ENCODE measurements at places on chromosomes 1 and 21. TPM values are rescaled to one million over a fixed set of nuclear protein-coding genes. Genes with fewer than 3 reads are reported as not detected.

DNA sequence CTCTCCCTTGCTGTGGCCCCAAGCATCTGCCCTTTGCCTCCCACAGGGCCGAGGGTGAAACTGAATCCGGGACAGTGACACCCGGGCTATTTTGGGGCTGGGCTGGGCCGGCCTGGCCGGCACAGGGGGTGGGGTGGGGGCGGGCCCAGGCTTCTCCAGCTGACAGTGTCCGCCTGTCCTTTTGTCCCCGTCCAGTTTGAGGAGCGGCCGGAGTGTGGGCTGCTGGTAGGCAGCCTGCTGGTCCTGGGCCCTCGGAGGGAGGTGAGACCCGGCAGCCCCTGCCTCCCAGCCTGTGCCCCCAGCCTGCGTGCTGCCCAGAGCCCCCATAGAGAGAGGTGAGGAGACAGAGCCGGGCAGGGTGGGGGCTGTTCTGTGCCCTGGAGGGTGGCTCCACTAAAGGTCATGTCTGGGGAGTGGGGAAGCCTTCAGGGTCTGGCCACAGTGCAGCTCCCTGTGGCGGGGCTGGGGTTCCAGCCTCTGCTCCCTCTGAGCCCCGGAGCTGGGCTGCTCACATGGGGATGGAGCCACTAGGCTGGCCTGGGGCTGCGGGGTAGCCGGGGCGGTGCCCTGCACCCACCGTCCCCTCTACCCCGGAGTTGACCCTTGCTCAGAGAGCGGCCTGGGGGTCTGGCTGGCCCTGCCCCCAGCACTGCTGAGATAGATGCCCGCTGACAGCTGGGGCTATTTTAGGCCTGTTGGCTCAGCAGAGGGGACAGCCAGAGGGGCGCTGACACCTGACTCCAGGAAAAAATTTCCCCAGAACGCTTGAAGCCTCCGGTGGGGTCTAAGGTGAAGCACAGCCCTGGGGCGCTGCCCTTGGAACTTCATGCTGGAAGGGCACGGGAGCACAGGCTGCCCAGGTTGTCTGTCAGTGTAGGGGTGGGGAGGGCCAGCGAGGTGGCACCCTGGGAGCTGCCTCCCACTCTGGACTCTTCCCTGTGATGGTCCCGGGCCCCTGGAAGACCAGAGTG is at the start of gene OBSCN:
OBSCN (plus strand) TSS at position 194 of the 971 bp plus-strand sequence. CDS start 3,740 bp downstream, outside the sequence.
- DNase-seq, result no peak

- DNase-seq, result no peak
These were observed 97.7 kb downstream of the PGBD5 start for GRCh38 chr1:230328342-230329015.

- no peak for DNase-seq
These were observed 261.5 kb downstream of the NFIA start for GRCh38 chr1:61343734-61344420.

Gene INAVA
- 31.7 TPM for polyA plus RNA-seq

DNA sequence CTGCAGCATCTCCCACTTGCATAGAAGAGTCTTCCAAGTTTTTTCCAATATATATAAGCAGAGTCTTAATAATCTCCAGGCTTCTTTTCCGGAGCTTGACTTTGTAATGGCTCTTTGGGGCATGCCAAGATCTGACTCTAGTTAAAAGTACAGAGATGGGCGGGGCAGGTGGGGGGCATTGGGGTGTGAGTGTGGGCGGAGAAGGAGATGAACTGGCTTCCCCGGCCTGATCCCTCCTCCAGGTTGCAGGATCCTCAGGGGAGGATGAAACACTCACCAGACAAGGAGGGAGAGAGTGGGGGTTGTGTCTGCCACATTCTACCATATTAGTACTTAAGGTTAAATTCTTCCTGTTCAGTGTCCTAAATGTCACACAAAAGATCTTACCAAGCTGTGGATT is 23.0 kb downstream of the S100A10 start:
- DNase-seq, result no peak

DNA sequence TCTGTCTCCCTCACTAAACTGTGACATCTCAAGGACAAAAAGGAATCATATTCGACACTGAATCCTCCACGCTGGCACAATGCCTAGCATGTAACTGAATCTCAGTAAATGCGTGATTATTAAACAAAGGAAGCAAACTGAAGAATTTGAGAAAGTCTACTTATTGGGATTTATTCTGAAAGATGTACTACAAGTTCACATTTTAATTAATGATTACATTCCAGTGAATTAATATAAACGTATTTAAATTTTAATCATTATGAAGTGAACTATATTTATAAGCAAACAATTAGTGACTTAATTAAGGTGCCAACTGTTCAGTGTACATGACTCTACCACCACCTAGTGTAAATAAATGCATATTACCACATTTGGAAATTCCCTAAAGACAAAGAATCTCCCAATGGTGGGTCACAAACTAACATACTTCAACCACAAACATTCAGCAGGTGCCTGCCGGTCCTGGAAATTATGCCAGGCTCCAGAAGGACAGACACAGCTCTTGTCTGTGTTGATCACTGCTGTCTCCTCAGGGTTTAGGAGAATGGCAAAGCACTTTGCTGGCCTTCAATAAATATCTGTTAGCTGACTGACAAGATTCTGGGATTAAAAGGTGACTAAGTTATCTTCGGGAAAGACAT is 56.3 kb downstream of the SMYD3 start:
- no peak for DNase-seq

DNA sequence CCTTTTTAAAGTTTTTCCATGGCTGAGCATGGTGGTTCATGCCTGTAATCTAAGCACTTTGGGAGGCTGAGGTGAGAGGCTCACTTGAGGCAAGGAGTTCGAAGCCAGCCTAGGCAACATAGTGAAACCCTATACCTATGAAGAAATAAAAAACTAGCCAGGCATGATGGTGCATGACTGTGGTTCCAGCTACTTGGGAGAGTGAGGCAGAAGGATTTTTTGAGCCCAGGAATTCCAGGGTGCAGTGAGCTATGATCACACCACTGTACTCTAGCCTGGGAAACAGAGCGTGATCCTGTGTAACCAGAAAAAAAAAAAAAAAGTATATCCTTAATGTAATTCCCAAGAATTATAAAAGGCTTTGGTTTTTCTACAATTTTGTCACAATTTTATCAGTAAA is 17.4 kb downstream of the DEPDC1 start:
- DNase-seq, result no peak

Gene APOBEC4
- polyA plus RNA-seq, result not detected

DNA sequence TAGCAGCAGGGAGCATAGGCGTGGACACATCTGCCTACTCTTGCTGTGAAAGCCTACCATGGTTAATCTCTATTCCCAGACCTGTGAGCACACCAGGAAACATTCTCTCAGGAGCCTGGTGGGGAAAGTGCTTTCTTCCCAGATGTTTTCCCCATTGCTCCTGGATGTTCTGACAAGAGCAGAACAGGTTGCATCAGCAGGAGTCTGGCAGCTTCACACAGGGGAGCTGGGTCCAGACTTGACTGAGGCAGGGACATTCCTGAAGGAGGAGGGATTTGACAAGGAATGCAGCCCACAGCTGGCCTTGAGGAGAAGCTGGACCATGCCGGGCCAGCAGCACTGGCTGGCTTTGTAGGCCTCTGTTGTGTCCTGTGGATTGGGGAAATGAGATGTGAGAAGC is 21.0 kb upstream of the ARTN start:
- no peak for DNase-seq

DNA sequence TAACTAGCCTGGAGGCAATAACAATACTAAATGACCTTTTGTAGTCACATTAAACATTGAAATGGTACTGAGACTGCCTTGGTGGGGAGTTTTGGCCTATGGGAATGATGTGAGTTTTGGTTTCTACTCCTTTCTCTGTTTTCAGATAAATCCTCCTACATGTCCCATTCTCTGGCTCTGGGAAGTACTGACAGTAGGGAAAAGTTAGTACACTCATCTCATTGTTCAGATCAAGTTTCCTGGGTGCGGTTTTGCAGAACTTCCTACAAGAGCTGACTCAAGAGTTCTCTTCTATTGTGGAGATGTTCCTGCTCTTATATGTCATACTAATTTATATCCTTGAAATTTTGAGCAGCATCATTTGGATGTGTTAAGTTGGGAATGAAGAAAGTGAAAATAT is 74.2 kb upstream of the MACF1 start:
- DNase-seq, result no peak

GRCh38 chr1:201006450-201006849 is 17.1 kb downstream of the KIF21B start:
- DNase-seq, result no peak

- DNase-seq, result no peak
These were observed 2.3 kb upstream of the EPS8L3 start for GRCh38 chr1:109765896-109766615.

Gene CYP4Z1
- polyA plus RNA-seq, result 0.66 TPM

Gene LCA5L
- polyA plus RNA-seq, result 5.6 TPM

Gene CACNA1S
- 0.32 TPM for polyA plus RNA-seq

Gene CFAP74
- polyA plus RNA-seq, result 0.59 TPM

Gene CLDN19
- 121 TPM for polyA plus RNA-seq

Gene PLA2G2C
- polyA plus RNA-seq, result not detected

- no peak for DNase-seq
These were observed 47.6 kb upstream of the ABCG1 start for GRCh38 chr21:42171091-42172053.

GRCh38 chr1:217456261-217456660 is 174.6 kb downstream of the GPATCH2 start:
- no peak for DNase-seq

Gene C8A
- polyA plus RNA-seq, result 0.06 TPM

- no peak for DNase-seq
These were observed 16.8 kb upstream of the BRINP3 start for GRCh38 chr1:190494451-190494850.

Gene CNST
- 19.1 TPM for polyA plus RNA-seq

DNA sequence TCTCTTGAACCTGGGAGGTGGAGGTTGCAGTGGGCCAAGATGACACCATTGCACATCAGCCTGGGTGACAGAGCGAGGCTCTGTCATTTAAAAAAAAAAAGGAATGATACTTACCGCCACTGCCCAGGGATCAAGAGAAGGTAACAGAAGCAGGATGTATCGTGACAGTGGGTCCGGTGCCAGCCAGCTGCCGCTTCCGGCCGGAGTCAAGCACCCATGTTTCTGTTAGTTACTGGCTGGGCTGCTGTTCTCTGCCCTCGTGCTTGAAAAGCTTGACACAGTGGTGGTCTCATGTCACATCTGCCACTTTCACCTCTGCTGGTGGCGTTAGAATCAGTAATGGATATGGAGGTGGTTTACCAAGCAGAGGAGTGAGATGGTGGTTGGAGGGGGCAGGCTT is 21.0 kb downstream of the IFNGR2 start:
- no peak for DNase-seq

DNA sequence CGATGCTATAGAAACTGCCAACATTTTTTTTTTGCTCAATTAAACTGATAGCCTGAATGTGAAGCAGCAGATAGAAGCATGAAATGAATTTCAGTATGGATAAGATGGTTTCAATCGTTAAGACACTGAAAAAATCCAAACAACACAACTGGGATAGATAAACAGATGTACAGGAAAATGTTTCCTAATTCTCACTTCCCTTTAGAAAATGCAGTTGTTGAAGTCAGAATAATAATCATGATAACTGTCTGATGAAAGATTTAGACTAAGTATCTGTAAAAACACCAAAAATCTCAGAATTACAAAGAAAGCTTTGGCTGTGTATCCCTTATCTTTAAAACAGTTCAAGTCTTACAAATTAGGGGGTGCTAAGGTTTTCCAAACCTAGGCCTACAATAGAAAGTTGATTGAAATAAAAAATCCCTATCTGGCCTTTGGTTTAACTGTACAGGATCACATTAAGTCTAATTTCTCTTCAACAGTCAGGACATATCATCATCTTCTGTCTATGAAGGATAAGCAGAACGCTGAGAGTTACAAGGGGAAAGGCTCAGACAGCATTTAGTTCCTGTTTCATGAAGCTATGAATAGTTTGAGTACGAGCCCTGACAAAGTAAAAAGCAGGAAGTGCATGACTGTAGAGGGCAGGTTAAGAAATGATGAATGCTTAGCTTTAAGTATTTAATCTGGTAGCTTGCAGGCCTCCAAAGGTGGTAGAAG is 203.2 kb downstream of the APP start:
- no peak for DNase-seq

DNA sequence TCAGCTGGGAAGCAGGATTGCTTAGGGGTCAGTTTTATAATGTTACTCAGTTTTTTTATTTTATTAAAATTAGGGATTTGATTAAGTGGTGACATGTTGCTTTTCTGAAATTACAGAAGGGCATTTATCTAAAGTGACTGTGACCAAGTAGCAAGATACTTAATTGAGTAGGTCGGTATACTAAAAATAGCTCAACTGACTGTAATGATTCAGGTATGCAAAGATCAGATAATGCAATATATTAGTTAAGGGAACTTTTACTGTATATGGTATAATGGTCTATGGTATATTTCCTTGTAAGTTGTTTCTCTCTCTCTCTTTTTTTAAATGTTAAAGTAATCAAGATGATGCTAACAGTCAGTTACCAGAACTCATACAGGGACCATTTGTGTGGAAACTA is 26.2 kb downstream of the RLF start:
- DNase-seq, result no peak

Gene CD84
- polyA plus RNA-seq, result 0.71 TPM

DNA sequence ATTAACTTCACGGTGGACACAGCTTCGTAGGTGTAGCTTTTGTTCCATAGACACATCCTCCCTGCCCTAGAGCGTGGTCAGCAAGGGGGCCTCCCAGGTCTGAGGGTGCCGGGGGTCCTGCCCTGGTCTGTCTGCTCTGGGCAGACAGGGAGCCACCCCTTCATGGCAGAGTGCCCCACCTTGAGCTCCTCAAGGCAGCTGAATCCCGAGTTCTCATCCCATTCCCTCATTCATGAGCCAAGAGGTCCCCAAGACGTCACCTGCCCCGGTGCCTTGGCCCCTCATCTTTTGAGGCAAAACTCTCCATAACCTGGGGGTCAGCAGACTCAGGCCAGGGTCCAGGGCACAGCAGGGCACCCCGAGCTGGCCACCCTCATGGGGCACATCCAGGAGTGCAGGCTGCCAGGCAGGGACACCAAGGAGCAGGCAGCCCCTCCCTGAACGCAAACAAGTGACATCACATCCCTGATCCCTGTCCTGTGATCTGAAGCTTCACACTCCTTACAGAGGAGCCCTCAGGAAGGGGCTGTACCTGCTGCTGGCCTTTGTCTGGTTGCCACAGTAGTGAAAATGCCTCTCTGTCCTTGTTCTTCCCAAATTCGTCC is 23.3 kb downstream of the UBASH3A start:
- no peak for DNase-seq

DNA sequence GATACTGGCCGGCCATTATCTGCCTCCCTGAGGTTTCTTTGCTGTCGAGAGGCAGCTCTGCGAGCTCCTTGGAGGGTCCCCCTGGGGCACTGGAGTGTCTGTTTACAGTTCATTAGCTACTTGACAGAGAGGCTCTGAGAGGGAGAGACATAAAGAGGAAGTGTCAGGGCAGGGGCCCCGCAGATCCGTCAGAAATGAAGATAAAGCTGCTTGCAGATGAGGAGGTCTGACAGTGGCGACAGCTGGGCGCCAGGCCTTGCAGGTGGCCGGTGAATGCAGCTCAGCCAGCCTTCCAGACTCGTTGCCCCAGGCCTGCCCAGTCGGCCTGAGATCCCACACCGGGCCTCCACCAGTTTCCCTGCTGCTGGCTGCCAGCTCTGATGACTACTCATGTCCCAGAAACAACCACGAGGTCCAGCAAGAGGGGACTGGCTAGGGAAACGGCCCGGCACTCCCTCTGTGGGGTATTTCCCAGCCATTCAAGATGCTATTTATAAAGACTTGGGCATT is 84.7 kb downstream of the DISP3 start:
- peak; percentile 14 for DNase-seq

- no peak for DNase-seq
These were observed 36.6 kb downstream of the DMRTB1 start for GRCh38 chr1:53495633-53496345.

Gene DNAJC6
- 6.5 TPM for polyA plus RNA-seq

- DNase-seq, result no peak
These were observed 9.3 kb downstream of the PODN start for GRCh38 chr1:53071167-53071865.

GRCh38 chr1:62361431-62361830 is 42.2 kb upstream of the KANK4 start:
- no peak for DNase-seq
